ENCODE measurements at places on chromosomes 12 and 14.

GRCh38 chr14:52338051-52338681 is 24.1 kb downstream of the PTGER2 start:
- DNase-seq, result peak; percentile 77

DNA sequence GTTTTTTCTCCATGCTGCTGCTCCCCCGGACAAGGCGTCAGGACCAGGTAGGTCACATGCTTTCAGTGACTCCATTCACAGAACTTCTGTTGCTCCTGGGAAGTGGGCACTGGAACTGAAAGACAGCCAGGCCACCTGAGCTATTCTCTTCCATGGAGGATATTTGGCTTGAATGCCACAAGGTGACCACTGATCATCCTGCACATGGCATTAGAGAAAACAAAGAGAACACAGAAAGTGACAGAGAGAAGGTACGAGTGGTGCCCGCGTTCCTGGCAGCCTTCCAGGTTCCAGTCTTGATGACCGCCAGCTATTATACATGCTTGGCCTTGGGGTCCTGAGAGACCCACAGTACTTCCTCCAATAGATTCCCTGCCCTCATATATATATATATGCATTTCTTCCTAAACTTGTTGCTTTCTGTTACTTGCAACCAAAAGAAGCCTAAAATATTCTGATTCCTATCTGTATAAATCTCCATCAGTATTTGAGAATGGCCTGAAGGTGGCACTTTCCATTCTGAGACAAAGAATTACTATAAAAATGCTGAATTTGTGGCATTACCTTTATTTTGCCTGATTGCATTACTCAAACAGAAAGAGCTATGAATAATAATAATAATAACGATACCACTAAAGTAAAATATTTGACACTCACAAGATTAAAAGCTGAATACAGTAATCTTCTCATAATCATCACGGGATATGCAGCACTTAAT is 174.9 kb downstream of the FOXN3 start:
- DNase-seq, result no peak

- no peak for DNase-seq
Measured at GRCh38 chr14:29763342-29763858, 164.2 kb downstream of the PRKD1 start.

GRCh38 chr12:72570601-72571000 is 298.4 kb downstream of the TRHDE start:
- DNase-seq, result no peak

GRCh38 chr12:110857528-110857927 is 10.7 kb downstream of the CCDC63 start:
- DNase-seq, result no peak

- no peak for DNase-seq
Measured at GRCh38 chr12:28936221-28936620, 212.9 kb upstream of the FAR2 start.

DNA sequence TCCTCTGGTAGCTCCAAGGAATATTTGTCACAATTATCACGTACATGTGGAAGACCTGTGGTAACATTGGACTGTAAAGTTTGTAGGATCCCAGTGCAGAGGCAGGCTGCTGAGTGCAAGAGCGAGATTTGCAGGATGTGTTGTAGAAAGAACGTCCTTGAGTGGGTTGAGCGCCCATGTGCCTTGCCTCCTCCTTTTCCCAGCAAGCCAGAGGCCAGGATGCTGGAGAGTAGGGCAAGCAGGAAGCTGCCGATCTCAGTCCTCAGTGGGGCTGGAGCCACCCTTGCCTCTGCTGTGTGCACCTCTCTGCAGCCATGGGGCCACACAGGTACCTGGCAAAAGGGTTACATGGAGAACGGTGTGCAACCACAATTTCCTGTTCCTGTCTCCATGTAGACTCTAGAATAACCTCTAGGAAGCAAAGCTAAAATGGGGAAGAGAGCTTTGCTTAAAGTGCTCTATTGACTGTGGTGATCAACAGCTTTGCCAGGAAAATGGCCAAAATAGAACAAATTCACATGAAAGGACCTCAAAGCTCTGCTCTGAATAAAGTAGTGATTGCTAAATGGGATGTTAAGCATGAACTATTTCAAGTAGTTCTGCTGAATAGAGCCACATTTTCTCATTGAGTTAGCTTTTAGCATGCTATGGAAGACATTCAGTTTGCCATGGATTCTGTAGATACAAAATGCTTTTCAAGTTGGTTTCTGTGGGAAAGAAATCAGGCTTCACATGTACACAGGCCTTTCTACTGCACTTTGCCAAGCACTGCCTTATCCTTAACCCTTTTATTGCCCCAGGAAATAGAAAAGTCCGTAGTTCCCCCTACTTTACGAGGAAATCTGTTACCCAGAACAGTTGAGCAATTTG is 37.4 kb downstream of the ANKRD9 start:
- no peak for DNase-seq

DNA sequence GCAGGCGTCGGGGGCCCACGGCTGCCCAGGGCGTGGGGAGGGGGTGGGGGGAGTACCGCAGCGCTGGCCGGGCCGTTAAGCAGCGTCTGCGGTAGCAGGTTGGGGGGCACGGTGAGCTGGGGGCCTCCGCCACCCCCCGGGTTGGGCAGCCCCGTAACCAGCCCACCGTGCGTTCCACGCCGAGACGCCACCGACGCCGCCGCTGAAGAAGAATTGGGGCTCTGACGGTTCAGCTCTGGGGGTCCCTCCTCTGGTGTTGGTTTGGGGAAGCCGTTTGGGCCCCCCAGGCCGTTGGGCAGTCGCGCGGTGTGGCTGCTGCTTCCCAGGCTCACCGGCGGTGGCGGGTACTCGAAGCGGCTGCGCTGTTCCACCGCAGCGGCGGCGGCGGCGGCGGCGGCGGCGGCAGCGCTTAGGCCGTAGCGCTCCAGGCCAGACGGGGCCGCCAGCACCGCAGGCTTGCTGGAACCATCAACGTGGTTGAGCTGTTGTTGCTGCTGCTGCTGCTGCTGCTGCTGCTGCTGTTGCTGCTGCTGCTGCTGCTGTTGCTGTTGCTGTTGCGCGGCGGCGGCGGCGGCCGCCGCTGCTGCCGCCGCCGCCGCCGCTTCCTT is 1.5 kb downstream of the IRF2BPL start:
- no peak for DNase-seq

- peak; percentile 71 for DNase-seq
Measured at GRCh38 chr12:32083489-32083888, 23.2 kb upstream of the BICD1 start.

- peak; percentile 74 for DNase-seq
Measured at GRCh38 chr12:10722905-10723746, at the start of gene YBX3. TSS of gene YBX3 (minus strand) at chr12:10723323. CDS start at chr12:10723111, 212 bp downstream.

Measured in brain microvascular endothelial cell (primary cell).